H1 (cell line): ENCODE measurements at places on chromosomes 3 and 15.

GRCh38 chr3:138072796-138073195 lies 42.6 kb downstream of the DZIP1L start:
- H3K4me1 ChIP-seq = 0 out of 2 replicates have a peak, but pooled peaks cover 4% of the 10 kb centered on the region
- H3K27me3 ChIP-seq = no peaks in the 10 kb centered on the region
- no peak for DNase-seq
- H3K27ac ChIP-seq = no peak overlapping the region
- peaks cover 11% of the 10 kb centered on the region for H3K36me3 ChIP-seq

DNA sequence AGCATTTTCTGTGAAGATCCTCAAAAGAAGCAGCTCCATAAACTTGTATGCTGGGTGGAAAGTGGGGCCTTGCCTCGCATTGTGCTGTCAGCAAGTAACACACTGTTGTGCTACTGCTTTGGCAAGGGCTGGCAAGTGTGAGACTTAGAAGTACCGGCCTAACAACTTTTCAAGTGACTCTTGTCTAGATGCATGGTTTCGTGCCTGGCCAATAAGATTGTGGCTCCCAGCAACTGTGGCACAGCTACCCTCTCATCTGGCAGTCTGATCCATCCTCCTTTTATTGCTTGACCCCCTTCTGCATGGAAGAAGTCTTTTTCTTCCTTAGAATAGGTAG lies 79.4 kb upstream of the VEPH1 start:
- no peak overlapping the region for H3K4me3 ChIP-seq
- no peaks in the 10 kb centered on the region for H3K27me3 ChIP-seq
- H3K36me3 ChIP-seq = no peaks in the 10 kb centered on the region
- H3K27ac ChIP-seq = no peak overlapping the region
- no peaks in the 10 kb centered on the region for H3K4me1 ChIP-seq

DNA sequence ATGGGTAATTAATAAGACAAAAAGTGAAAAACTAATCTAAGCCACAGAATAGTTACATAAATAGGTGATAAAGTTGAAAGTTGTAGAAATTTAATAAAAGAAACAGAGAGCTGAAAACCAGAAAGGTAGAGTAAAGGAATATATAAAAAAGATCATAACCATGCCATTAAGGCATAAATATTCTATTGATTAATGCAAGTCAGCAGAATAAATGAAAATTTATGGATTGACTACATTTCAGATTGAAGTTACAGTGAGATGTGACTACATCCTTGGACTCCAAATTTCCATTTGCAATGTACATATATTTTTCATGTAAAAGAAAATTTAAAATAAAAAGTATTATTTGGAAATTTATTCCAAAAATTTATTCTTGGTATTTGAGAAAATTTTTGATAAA lies 1225.7 kb downstream of the OTOL1 start:
- DNase-seq = no peak
- H3K27me3 ChIP-seq = no peaks in the 10 kb centered on the region
- peak overlapping the region; percentile 11; the same call in 1 of the 2 replicates for H3K4me3 ChIP-seq
- no peak overlapping the region for H3K27ac ChIP-seq
- peaks cover 15% of the 10 kb centered on the region for H3K4me1 ChIP-seq

DNA sequence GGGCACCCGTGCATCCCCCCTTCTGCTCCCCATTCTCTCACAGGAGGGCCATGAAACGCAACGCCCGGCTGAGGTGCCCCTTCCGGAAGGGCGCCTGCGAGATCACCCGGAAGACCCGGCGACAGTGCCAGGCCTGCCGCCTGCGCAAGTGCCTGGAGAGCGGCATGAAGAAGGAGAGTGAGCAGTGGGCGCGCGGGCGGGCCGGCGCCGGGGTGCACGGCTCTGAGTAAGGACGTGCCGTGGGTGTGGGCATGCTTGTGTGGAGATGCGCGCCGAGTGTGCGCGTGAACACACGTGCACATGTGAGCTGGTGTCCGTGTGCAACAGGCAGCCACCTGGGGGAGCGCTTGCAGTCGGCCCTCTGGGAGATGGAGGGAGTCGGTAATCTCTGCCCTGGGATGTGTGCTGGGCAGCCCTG lies 28.1 kb downstream of the NR1I2 start:
- H3K36me3 ChIP-seq = no peaks in the 10 kb centered on the region
- no peak for DNase-seq
- H3K27ac ChIP-seq = no peak overlapping the region
- H3K4me3 ChIP-seq = peak overlapping the region; percentile 41
- no peaks in the 10 kb centered on the region for H3K4me1 ChIP-seq

DNA sequence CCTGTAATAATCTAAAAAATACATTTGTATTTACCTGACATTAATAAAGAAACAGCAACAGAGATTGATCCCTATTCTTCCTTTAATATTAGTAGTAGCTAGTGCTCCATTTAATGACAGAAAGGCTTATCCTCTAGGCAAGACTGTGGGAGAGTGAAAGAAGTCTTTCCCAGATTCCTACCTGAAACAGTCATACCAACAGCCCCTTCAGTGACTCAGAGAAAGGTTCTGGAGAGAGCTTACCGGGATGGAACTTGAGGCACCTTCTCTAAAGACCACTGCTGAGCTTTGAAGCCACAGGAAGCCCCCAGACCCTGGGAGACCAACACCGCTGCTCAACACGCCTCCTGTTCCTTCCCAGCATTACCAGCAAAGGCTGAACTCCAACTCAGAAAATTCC lies 66.9 kb upstream of the FGF12 start:
- H3K4me1 ChIP-seq = no peaks in the 10 kb centered on the region
- peaks cover 10% of the 10 kb centered on the region for H3K36me3 ChIP-seq
- no peaks in the 10 kb centered on the region for H3K27me3 ChIP-seq
- no peak for DNase-seq

GRCh38 chr15:74311734-74312444 lies 55.6 kb downstream of the CYP11A1 start:
- peaks cover 2% of the 10 kb centered on the region; the same call in 1 of the 2 replicates for H3K27me3 ChIP-seq
- no peak for DNase-seq
- no peak overlapping the region for H3K4me3 ChIP-seq
- peaks cover 33% of the 10 kb centered on the region for H3K4me1 ChIP-seq

DNA sequence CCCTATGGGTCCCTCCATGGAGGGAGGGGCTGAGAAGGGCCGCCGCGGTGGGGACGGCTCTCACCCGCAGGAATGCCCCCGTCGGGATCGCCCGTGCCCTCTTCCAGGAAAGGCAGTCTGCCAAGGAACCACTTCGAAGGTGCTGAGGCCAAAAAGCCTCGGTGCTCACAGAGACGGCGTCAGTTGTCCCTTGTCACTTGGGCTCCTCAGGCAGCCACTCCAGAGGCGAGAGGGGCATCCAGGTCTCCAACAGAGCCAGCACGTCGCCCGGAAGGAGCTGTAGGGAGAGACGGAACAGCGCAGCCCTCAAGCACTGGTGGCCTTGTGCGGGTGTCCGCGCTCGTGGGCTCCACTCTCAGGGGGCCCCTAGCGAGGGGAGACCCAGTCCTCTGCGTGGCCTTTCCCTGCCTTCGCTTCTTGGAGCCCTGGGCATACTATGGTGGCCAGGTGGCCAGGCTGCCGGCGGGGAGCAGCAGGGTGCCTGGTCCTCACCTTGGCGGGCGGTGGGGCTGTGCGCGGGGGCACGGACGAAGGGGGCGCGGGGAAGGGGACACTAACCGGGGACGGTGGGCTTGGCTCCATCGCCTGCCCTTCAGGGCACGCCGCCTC lies 994 bp downstream of the MESP1 start:
- H3K4me1 ChIP-seq = no peaks in the 10 kb centered on the region
- H3K27ac ChIP-seq = no peak overlapping the region
- H3K36me3 ChIP-seq = no peaks in the 10 kb centered on the region
- peaks cover 69% of the 10 kb centered on the region for H3K27me3 ChIP-seq
- peak overlapping the region; percentile 66 for H3K4me3 ChIP-seq
- DNase-seq = no peak

DNA sequence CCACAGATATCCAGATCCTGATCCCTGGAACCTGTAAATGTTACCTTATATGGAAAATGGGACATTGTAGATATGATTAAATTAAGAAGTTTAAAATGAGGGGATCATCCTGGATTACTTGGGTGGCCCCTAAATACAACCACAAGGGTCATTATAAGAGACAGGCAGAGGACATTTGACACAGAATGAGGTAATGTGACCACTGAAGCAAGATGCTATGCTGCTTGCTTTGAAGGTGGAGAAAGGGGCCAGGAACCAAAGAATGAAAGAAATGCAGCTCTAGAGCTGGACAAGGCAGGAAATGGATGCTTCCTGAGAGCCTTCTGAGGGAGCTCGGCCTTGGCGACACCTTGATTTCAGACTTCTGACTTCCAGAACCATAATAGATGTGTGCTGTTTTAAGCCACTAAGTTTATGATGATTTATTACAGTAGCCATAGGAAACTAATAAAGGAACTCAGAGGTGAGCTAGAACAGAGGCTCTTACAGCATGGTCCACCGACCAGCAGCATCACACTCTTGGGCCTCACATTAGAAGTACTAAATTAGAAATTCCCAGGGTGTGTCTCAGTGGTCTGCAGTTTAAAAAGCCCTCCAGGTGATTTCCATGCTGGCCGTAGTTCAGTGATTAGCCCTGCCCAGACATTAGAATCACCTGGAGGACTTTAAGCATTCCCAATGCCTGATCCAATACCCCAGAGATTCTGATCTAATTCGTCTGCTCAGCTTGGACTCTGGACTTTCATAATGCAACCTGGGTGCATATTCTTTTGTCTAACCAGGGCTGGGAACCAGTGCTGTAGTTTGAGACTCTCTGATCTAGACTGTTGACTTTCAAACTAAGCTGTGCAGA lies 7.5 kb downstream of the COLQ start:
- H3K4me1 ChIP-seq = no peaks in the 10 kb centered on the region
- H3K36me3 ChIP-seq = no peaks in the 10 kb centered on the region
- DNase-seq = no peak
- no peaks in the 10 kb centered on the region for H3K27me3 ChIP-seq
- H3K4me3 ChIP-seq = no peak overlapping the region

DNA sequence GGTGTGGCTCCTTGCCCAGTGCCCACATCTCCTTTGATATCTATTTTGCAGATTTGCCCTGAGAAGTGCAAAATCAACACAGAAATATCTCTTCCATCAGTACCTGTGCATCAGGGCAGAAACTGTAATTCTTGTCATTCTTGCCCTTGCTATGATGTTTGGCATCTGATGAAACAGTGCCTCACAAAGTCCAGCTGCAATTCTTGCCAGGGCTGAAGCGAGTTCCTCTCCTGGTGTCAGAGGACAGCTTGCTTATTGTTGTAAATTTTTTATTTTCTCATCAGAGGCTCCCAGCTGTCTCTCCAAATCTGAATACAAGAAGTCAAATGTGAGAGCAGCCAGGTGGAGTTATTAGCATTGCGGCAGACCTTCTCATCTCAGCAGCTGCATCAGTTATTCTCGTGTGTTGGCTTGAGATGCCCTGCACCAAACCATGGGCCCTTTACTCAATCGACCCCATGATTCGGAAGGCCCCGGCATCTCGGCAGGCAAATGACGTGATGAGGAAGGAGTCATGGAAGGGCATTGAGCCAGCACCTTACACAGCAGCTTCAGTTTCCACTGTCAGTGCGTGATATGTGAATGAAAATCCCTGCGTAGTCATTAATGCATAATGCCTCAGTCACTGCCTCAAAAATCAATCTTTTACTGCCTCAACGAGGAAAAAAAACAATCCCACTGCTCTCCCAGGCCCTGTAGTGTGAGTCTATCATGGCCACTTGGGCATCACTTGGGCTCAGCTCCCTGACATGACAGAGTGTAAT lies 93.4 kb downstream of the CCNL1 start:
- H3K27me3 ChIP-seq = no peaks in the 10 kb centered on the region
- H3K4me3 ChIP-seq = no peak overlapping the region
- H3K4me1 ChIP-seq = peaks cover 9% of the 10 kb centered on the region
- H3K27ac ChIP-seq = no peak overlapping the region

DNA sequence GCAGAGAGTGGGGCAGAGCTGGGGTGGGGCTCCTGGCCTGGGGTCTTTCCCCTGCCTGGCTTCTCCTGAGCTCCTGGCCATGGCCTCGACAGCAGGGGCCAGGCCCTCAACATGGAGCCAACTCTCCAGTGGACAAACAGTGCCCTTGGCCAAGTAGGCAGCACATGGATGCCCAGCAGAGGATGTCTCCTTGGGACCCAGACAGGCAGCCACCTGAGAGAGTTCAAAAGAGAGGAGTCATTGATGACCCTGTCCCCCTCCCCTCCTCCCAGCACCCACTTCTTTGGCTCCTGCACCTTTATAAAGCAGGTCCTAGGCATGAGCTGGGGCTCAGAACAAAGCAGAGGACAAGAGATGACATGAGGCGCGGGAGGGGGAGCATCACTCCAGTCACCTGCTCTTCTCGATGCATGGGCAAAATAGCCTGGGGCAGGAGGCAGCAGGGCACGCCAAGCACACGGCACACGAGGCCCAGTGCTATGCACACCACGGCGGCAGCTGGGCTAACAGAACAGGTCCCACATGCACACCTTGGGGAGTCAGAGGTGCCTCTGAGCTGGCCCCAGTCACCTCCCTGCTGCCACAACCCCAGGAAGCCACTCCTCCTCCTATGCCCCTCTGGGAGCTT lies 27.4 kb downstream of the SHISA5 start:
- DNase-seq = no peak
- H3K27ac ChIP-seq = peak overlapping the region; percentile 27; the same call in 1 of the 2 replicates
- no peaks in the 10 kb centered on the region for H3K36me3 ChIP-seq
- peaks cover 16% of the 10 kb centered on the region for H3K4me1 ChIP-seq
- no peaks in the 10 kb centered on the region for H3K27me3 ChIP-seq
- no peak overlapping the region for H3K4me3 ChIP-seq

DNA sequence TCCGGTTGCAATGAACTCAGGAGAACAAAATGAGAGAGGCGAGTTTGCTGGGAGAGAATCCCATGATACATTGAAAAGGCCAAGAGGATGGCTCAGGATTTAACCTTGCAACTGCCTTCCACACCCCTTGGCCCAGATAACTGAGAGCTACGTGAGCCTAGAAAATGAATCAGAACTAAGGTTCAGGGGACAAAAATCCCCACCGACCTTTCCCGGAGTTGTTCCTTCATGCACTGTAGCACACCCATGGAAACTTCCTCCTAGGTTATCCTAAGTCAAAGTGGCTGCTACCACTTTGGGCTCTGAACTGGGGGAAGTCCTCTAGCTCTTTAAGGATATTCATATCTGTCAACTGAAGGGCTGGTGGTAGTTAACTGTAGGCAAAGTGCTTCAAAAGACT lies 58.3 kb upstream of the SLC4A7 start:
- no peak overlapping the region for H3K4me3 ChIP-seq
- no peaks in the 10 kb centered on the region for H3K27me3 ChIP-seq
- no peaks in the 10 kb centered on the region for H3K36me3 ChIP-seq
- no peaks in the 10 kb centered on the region for H3K4me1 ChIP-seq

- H3K27ac ChIP-seq = no peak overlapping the region
- no peak for DNase-seq
- H3K36me3 ChIP-seq = no peaks in the 10 kb centered on the region
- no peaks in the 10 kb centered on the region for H3K27me3 ChIP-seq
- peaks cover 2% of the 10 kb centered on the region for H3K4me1 ChIP-seq
Observed at GRCh38 chr3:5431146-5431545, 243.6 kb downstream of the EDEM1 start.

DNA sequence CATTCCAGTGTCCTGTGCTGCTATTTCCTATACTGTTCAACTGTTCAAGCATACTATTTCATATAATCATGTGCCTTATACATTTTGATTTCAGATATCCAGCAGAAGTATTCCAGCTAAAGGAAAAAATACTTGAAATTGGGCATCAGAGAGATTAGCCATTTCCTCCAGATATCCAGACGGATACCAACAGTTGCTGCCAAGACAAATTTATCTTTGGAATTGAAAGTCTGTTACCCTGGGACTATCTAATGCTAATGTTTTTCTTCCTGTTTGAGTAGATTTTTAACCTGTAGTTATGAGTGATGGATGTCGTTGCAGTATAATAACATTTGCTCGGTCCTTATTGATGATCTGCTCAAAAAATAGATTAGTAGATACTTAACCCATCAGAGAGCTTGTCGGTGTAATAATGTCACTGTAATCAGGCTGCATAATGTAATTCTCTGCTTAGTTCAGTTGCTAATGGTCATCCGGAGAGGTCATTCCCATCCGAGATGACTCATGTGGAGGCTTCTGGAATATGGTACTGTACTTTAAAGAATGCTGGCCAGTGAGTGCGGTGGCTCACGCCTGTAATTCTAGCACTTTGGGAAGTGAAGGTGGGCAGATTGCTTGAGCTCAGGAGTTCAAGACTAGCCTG lies 51.5 kb downstream of the TIMP4 start:
- no peaks in the 10 kb centered on the region for H3K27me3 ChIP-seq
- H3K4me1 ChIP-seq = no peaks in the 10 kb centered on the region
